Breast epithelium (tissue), 4 donors: ENCODE measurements at places on chromosomes 4 and X. TPM values are rescaled to one million over a fixed set of nuclear protein-coding genes. Genes with fewer than 3 reads are reported as not detected.

The HSFX4 gene
- not detected for total RNA-seq

The UGT8 gene
- total RNA-seq = 0.16 TPM

The GUF1 gene
- 12.6 TPM for total RNA-seq

- no peak for DNase-seq
Observed at GRCh38 chr4:26061248-26061986, 147.4 kb downstream of the SMIM20 start.

DNA sequence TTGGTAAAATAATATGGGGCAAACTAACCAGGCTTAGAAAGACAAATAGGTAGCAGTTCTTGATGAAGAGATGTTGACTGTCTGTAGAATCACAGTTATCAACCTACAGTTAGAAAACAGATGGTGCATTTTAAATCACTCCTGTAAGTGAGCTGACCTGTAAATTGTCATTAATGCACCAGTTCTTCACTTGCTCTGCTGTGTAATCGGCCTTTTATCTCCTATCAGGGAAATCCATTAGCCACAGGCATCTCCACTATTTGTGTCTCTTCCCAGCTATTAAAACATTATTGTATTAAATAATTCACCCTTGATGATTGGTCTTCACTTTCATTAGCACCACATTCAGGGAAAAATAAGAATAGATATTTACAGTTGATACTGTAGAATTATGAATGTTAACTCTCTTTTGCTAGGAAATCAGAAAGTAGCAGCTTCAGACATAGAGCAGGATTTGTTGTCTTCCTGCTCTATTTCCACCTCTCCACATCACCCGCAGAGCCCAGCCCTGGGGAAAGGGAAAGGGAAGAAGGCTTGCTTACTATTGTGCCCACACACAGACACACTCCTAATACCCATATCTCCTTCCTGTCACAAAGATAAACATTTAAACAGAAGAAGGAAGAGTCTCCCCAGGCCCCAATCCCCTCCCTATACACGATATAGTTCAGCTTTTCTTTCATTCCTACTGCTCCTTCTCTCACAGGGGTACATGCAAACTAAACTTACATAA lies 97.1 kb downstream of the REELD1 start:
- DNase-seq = no peak

GRCh38 chrX:108245462-108245861 lies 153.9 kb downstream of the ATG4A start:
- DNase-seq = no peak

GRCh38 chr4:101049549-101050001 lies 297.8 kb downstream of the PPP3CA start:
- DNase-seq = no peak

DNA sequence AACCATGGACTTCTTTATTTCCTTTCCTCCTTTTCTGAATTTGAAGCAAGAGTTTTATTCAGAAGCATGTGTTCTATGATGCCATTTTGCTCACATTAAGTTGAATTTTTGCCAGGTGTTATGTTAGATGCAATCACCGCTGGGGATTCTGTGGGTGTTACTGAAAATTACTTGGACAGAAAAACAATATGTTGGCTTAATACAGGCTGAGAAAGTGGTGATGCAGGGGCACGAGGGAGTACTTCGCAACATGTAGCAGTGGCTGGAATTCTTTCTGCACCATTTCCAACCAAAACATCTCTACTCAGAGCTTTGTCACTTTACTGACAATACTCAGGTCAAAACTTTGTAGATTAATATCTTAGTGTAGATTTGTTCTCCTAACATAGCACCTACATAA lies 109.2 kb upstream of the PCDH18 start:
- DNase-seq = no peak

- DNase-seq = no peak
Observed at GRCh38 chr4:85200106-85200505, 233.6 kb upstream of the WDFY3 start.

- DNase-seq = no peak
Observed at GRCh38 chr4:65416891-65417290, 253.4 kb downstream of the EPHA5 start.
